ENCODE measurements at places on chromosomes 1 and 21.

- DNase-seq, result no peak
Measured at GRCh38 chr1:147246910-147247655, 4.6 kb downstream of the CHD1L start.

DNA sequence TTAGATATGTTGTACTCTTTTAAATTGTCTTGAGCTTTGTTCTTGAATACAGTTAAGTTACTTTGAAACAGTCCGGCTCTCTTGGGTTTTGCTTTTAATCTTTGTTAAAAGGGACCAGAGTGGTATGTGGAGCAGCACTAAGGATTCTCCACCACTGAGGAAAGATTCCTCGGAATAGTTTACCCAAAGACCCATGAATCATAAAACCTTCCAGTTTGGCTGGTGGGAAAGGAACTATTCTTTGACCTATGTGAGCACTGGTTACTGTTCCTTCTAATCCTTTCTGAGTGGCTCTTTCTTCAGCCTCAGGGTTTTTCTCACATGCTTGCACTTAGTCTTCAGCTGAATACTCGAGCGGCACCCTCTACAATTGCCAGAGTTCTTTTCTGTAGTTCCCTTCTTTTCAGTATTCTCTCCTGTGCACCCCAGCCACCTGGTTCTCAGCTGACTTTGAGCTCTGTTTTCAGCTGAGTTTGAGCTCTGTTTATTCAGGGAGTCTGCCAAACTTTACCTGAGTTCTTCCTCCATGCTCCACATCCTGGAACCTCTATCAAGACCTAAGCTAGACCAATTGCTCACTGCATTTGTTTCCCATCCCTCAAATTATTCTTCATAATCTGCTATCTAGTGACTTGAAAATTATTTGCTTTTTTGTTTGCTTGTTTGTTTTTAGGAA, 253.8 kb upstream of the PLXNA2 start:
- no peak for DNase-seq

DNA sequence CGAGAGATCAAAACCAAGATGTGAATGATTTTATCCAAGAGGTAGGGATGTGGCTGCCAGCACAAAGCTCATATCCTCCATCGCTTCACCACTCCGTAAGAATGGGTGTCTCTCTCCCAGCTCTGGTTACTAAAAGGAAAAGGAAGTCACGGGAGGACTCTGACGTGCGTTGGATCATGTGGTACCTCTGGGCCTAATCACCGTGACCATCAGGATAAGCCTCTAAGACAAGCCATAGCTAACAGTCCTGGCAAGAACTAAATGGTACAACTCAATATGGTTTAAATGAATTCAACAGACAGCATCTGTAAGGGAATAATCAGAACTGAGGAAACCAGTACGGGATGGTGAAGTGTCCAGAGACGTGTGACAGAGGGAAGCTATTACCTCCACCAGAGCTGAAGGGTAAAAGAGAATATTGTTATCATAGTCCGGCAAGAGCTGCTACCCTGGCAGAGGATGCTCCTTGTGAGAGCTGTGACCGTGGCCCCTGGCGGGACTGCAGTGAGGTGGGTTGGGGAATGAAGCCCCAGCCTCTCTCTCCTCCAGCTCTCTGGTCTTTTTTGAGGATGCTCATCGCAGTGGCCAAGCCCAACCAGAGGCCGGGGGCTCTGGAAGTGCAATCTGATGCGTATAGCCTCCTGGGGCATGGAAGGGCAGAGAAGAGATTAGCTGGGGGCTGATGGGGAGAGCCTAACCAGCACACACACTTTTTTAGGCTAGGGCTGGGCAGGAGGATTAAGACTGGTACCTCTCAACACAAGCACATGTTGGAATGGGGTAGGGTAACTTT, 54.2 kb downstream of the KIAA1614 start:
- DNase-seq, result no peak

- DNase-seq, result no peak
Measured at GRCh38 chr21:42763581-42764442, 110.4 kb downstream of the PDE9A start.

- no peak for DNase-seq
Measured at GRCh38 chr21:35963920-35964451, 96.3 kb downstream of the SETD4 start.

GRCh38 chr21:39084979-39085729, 98.1 kb downstream of the PSMG1 start:
- DNase-seq, result no peak

- no peak for DNase-seq
Measured at GRCh38 chr1:153100245-153100644, 5.9 kb upstream of the SPRR2E start.

DNA sequence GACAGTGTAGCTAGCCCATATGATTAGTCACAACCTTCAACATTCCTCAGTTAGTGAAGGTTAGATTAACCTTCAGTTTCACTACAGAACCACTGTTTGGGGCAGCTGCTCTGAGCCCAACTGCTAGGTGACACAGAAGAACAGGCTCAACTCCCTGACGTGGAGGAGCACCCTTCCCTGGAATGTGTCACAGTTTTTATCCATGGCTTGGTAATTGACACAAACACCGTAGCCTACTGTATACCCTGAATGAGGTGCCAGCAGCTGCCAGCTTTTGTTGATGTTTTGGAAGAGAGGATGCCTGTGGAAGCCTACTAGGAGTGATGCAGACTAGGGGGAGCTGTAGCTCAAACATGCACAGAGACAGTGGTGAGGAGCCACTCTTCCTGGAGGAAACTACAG, 56.6 kb upstream of the CR2 start:
- DNase-seq, result no peak

- DNase-seq, result no peak
Measured at GRCh38 chr1:11731691-11732283, 4.1 kb upstream of the AGTRAP start.

DNA sequence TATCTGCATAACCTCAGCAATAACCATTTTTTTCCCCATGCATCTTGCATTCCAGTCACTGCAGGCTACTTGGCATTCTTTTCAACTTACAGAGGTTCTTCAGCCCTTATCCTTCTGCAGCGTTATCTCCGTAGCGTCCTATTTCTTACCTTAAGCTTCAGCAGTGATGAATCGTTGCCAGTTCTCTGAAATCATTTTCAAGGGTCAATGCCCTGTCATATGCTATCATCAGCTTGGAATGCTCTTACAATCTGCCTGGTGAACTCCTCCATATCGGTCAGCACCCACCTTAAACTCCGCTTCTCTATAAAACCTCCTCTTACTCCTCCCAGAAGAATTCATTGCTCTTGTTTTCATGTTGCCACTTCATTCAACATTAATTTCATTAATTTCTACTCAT, 105.1 kb upstream of the DPH5 start:
- no peak for DNase-seq

DNA sequence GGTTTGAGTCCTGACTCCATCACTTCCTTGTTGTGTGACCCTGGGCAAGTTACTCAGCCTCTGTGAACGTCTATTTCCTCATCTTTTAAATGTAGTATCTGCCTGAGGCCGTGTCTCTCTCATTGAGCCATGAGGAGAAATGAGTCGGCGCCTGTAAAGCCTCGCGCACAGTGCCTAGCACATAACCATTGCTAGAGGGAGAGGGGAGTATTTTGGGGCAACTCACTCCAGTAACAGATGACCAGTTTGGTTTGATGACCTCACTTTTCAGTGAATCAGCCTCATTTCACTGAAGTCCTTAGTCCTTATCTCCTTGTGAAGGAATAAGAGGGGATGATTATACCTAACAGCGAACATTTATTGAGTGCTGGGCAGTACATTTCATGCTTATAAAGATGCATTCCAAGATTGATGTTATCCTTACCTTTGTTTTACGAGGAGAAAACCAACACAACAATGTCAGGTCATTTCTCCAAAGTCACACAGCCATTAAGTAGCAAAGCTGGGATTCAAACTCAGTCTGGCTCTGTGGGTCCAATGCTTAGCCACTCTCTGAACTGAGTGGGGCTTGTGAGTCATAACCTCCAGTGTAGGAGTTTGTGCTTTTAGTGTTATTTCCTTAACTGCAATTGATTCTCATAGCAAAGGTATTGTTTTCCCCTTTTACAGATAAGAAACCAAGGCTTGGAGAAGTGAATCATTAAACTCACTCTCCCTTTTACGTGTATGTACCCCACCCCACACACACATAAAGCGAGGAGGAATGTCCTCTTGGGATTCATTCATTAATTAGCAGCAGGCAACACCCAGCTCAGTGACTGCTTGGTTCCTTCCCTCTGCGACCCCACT, 25.9 kb downstream of the KCNC4 start:
- DNase-seq, result no peak

- no peak for DNase-seq
Measured at GRCh38 chr1:197302775-197303174, 34.7 kb downstream of the CRB1 start.

GRCh38 chr1:202991112-202991511, 16.1 kb upstream of the TMEM183A start:
- no peak for DNase-seq

DNA sequence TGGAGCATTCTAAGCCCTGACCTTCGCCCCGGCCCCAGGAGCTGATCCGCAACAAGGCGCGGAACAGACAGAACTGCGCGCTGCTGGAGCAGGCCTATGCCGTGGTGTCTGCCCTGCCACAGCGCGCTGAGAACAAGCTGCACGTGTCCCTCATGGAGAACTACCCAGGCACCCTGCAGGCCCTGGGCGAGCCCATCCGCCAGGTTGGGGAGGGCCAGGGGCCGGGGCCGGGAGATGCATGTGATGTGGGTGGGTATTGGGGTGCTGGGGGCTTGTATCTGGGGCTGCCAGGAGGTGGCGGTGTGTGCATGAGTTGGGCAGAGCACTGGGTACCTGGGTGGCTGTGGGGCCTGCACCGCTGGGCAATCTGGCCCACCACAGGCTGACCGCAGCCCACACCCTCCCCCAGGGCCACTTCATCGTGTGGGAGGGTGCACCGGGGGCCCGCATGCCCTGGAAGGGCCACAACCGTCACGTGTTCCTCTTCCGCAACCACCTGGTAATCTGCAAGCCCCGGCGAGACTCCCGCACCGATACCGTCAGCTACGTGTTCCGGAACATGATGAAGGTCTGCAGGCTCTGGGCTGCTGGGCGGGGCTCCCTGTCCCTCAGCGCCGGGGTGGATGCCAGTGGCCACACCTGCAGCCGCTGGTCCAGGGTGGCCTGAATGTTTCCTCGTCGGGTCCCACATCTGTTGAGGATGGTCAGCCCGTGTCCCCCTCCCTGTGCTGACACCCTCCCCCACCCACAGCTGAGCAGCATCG, 65.8 kb downstream of the TRIM11 start:
- DNase-seq, result no peak

- no peak for DNase-seq
Measured at GRCh38 chr1:43473463-43473862, 19.7 kb upstream of the HYI start.

DNA sequence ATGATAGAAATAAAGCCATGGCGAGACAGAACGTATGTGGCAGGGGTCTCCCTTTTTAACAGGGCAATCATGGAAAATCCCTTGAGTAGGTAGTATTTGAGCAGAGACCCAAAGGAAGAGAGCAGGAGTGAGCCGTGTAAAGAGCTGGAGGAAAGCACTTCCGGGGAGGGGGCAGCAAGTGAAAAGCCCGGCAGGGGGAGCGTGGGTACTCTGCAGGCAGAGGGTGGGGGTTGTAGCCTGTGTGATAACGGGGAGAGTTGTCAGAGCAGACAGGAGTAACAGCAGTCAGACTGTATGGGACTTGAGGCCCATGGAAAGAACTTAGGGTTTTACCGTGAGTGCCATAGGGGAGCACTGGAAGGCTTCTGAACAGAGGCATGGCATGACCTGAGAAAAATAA, 51.1 kb upstream of the LDLRAP1 start:
- DNase-seq, result no peak

- DNase-seq, result no peak
Measured at GRCh38 chr1:28148880-28149195, 27.7 kb downstream of the PTAFR start.

- no peak for DNase-seq
Measured at GRCh38 chr1:203913073-203913521, 51.7 kb downstream of the SNRPE start.

GRCh38 chr1:184785529-184785928, 30.9 kb upstream of the EDEM3 start:
- no peak for DNase-seq

DNA sequence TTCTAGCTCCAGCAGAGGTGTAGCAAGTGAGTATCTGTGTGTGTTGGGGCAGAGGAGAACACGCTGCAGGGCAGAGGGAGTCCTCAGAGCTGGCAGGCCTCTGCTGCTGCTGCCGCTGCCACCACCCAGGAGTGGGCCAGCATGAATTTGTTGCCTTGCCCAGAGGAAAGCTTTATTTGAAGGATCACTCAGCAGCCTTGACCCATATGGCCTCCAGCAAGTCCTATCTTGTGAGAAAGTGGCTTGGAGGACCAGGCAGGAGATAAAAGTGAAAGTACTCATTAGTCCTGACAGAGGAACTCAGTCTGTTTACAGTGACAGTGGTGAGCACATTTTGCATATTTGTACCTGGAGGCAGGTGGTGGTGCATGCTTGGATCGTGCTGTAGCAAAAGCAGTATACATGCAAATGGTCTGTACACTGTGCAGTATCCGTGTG, 3.1 kb downstream of the TRAF5 start:
- DNase-seq, result no peak

GRCh38 chr1:22832414-22832786, 121.8 kb downstream of the EPHB2 start:
- DNase-seq, result no peak

DNA sequence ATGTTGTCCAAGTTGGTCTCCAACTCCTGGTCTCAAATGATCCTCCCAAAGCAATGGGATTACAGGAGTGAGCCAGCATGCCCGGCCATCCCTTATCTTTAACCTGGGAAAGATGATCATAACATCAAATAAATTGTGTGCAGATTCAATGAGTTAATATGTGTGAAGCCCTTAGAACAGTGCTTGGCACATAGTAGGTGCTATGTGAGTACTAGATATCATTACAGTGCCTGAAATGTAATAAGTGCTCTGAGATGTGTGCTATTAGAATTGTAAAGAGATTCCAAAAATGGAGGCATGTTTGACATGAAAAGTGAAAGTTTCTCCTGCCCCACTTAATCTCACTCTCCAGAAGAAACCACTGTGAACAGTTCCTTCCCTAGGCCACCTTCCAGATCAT, 71.8 kb downstream of the RUNX3 start:
- DNase-seq, result no peak

DNA sequence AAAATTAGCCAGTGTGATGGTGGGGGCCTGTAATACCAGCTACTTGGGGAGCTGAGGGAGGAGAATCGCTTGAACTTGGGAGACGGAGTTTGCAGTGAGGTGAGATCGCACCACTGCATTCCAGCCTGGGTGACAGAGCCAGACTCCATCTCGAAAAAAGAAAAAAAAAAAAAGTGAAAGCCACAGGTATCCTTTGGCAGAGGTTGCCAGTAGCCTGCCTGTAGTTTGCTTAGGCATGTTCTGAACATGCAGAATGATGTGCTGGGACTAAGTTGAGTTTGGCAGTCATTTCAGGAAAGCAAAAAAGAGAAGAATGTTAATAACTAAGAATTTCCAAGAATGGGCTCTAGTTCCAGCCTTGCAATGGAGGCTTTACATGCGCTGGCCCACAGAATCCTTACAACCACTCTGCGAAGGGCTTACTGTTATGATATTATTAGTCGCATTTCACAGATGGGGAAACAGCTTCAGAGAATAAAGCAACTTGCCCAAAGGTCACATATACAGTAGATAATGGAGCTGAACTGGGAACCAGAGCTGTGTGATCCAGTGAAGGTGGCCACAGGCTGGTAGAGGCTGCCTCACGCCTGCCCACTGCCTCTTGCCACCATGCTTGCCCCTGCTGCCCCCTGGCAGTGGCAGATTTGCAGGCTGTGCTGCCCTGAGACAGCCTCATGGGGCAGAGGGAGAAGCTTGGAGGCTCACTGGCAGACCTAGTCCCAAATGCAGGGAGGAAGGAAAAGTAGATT, 66.5 kb upstream of the LYST start:
- no peak for DNase-seq

GRCh38 chr1:204692325-204692840, 6.8 kb upstream of the LRRN2 start:
- no peak for DNase-seq
